Iris pigment epithelial cell (primary cell): ENCODE measurements at places on chromosomes 7 and 10.
A peak's percentile ranks its signal among the peaks of the same experiment; 100 is the strongest.

- DNase-seq = peak; percentile 70
These were observed 3.6 kb downstream of the TMEM254 start for GRCh38 chr10:80081801-80082750.

DNA sequence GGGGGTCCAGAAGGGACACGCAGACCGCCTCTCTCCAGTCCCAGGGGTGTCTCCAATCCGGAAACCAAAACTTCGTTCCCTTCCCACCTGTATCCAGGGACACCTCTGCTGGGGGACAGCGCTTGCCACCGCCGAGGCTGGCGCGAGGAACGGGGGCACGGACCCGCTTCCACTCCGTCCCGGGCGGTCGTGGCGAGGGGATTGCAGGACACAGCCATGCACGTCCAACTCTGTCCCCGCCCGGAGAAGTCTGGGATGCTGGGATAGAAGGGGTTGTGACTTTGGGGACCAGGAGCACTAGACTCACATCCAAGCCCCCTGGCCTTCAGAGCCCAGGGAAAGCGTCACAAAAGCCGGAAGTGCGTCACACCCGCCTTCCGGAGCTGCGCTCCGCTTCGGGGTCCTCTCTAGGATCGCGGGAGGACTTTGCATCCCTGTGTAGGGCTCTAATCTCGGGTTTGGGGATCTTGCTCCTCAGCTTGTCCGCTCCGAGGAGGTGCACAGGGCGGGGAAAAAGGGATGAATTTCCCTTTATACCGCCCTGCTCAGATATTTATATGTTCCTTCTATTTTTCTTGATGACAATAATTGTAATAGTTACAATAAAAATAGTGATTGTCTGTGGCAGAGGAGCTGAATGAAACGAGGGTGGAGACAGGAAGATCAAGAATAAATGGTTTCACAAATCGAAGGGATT, at the start of gene FAM200A:
Gene FAM200A, minus strand, starts transcription at position 348 of the 697 bp plus-strand sequence. CDS start 3,707 bp downstream, outside the sequence.
- DNase-seq = peak; percentile 92

GRCh38 chr10:4201866-4202825, 417.1 kb upstream of the KLF6 start:
- no peak for DNase-seq

- no peak for DNase-seq
These were observed 12.1 kb downstream of the DOCK1 start for GRCh38 chr10:126917375-126917774.

DNA sequence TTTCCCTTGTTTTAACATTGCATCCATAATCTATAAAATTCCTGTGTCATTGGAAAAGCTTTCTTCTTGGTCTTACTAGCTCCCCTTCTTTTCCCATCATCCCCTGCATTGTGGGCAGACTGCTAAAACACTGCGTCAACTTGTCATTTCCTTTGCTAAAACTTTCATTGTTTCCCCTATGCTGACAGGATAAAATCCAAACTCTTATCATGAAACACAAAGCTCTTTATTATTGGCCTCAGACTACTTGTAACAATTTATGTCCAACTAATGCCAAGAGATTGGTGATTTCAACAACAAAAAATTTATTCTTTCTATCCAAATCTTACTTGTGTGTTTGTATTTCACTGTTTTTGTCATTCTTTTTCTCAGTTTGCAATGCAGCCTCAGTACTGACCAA, 339.1 kb downstream of the HGF start:
- DNase-seq = no peak

DNA sequence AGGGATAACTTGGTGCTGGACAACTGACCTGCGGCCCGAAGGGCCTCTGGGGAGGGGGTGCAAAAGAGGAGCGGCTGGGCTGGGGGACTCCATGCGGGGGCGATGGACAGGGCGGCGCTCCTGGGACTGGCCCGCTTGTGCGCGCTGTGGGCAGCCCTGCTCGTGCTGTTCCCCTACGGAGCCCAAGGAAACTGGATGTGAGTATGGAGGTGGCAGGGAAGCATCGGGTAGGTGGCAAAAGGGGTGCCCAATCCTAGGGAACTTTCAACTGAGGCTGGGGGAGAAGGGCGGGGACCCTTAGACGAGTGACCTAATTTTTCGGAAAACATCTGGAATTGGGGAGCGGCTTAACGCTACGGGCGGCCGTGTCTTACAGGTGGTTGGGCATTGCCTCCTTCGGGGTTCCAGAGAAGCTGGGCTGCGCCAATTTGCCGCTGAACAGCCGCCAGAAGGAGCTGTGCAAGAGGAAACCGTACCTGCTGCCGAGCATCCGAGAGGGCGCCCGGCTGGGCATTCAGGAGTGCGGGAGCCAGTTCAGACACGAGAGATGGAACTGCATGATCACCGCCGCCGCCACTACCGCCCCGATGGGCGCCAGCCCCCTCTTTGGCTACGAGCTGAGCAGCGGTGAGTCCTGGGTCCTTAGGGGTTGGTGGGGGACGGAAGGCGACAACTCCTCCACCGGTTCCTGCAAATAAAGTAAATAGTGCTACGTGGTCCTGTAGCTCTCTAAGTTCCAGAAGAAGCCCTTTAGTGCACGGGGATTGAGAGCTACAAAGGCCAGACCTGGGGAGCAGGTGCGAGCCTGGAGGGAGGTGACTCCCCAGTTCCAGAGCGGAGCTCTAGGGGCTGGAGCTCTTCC, 622 bp downstream of the WNT16 start:
- no peak for DNase-seq

DNA sequence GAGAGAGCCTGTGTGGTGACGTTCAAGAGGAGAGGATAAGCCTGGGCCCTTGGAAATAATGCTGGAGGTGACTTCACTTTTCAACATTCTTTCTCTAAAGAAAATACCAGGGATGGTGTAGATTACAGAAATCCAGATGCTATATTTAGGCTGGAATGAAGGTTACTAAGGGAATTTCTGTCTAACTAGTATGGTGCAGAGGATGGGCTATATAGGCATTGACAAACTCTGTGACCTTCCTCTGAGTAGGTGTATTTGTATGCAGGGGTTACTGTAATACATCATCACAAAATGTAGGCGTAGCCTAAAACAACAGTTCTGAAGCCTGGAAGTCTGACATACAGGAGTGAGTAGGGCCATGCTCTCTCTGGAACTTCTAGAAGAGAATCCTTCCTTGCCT, 155.3 kb upstream of the INHBA start:
- no peak for DNase-seq

DNA sequence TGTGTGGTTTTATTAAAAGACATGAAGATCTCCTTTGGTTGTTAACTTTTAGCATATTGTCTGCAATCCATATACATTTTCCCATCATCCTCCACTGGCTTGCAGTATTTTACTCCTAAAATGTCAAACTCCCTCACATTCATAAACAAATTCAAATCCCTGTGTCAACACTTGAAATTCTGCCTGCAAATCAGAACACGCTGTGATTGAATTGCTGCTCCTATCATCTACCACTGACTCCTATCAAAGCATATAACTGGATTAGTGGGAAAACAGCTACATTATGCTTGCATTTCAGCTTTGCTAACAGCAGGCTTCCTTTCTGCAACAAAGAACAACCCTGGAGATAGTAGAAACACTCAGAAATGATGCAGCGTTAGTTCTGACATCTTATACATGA, 281.8 kb upstream of the HGF start:
- no peak for DNase-seq

GRCh38 chr10:126595160-126595559, 75.3 kb downstream of the C10orf90 start:
- no peak for DNase-seq

GRCh38 chr10:1824928-1825327, 87.6 kb upstream of the ADARB2 start:
- no peak for DNase-seq

- no peak for DNase-seq
These were observed 902.6 kb upstream of the MBL2 start for GRCh38 chr10:53675177-53675576.

- DNase-seq = no peak
These were observed 85.9 kb upstream of the AGBL3 start for GRCh38 chr7:134900166-134900982.

GRCh38 chr7:42022056-42022455, 215.0 kb downstream of the GLI3 start:
- DNase-seq = no peak

DNA sequence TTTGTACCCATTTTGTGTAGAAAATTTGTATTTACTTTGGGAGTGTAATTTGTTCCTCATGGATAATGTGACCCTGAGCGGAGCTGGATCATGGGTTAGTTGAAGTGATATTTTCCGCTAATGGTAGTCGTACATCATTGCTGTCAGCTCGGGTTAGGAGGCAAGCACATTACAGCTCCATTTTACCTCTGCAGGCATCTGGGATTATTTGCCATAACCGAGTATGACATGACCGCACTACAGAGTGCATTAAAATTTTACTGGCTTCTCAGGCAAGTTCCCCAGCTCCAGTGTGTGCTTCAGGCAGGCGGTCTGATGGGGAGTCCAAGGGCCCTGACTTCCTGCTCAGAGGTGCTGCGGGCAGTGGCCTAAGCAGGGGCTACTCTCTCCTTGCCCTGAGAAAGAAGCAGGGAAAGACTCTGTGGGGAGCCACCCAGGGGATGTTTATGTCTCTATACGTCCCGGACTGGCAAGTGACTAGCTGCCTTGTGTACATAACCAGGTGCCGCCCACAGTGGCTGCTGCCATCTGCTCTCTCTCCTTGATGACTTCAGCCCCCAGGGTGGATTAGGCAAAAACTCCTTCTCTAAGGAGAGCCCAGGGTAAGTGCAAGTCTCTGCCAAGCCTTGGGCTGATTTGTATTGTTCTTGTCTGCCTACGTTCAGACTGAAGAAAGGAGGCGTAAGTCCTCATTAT, 685.3 kb upstream of the GALNT17 start:
- DNase-seq = no peak

DNA sequence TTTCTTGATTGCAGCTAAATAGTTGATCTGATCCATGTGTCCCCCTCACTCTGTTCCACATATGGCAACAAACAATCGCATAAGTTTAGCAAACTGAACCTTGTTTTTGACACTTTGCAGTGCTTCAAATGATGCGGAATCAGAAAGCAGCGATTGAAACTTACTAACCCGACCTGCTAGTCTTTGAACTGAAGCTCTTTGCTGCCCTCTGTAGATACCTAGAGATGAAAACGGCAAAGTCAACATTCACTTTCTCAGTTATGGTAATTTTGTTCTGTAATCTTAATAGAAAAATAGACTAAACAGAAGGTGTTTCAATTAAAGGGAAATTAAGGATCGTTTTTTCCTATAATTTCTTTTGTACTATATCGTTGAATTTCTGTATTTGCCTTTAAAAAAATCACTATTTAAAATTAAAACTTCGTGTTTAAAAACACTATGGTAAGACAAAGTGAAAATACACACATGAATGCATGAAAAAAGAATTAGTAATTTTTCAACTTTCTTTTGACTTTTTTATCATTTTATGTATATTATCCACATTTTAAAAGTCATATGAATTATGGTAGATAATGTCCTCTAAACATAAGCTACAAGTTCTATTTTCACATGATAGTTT, 276.5 kb downstream of the MAGI2 start:
- DNase-seq = peak; percentile 62

DNA sequence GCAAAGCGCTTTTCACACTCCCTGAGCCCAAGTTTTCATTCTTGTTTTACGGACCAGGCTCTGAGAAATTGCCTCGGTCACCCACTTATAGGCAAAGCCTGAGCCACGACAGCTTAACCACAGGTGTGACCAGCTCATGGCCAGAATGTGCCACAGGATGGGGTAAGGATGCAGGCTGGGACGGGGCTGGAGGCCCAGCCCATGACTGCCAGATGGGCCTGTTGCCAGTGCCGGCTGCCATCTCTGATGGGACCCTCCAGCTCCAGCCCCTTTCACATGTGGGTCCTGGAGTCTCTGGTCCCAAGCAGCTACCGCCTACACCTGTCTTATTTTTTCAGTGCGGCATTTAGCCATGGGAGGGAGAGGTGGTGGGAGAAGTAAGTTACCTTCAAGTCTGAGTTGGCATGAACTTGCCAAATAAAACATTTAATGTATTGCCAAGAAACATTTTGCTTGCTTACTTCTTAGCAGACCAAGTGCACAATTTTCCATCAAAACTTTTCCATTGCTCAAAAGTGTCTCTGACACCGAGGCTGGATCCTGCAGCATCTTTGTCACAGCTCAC, 142.6 kb downstream of the GRK5 start:
- DNase-seq = no peak

GRCh38 chr7:80183900-80184685, 49.5 kb downstream of the GNAI1 start:
- DNase-seq = peak; percentile 25

DNA sequence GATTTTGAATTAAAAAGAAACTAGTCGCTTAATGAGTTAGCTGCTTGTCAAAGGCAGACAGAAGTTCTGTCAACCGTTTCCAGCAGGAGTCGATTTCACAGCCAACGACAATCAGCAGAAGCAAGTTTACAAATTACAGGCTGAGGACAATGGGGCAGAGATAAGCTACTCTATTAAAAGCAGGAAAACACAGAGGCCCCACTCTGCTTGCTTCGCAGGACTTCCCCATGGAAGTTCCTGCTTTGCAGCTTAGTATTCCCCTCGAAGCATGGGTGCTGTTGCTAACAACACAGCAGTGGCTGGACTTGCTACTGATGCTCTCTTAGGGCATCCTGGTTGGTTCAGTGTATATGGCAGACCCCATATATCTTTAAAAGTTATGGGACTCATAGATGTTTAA, 50.8 kb upstream of the KLF6 start:
- DNase-seq = no peak

DNA sequence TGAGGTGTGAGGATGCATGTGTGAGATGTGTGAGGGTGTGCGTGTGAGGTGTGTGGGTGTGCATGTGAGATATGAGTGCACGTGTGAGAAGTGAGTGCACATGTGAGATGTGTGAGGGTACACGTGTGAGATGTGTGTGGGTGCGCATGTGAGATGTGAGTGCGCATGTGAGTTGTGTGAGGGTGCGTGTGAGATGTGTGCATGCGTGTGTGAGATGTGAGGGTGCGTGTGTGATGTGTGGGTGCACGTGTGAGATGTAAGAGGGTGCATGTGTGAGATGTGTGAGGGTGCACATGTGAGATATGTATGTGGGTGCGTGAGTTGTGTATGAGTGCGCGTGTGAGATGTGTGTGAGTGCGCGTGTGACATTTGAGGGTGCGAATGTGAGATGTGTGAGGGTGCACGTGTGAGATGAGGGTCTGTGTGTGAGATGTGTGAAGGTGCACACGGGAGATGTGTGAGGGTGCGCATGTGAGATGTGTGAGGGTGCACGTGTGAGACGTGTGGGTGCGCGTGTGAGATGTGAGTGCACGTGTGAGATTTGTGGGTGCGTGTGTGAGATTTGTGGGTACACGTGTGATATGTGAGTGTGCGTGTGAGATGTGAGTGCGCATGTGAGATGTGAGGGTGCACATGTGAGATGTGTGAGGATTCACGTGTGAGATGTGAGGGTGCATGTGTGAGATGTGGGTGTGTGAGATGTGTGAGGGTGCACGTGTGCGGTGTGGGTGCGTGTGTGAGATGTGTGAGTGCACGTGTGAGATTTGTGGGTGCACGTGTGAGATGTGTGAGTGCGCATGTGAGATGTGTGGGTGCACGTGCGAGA, 30.5 kb downstream of the PPIF start:
- DNase-seq = no peak

DNA sequence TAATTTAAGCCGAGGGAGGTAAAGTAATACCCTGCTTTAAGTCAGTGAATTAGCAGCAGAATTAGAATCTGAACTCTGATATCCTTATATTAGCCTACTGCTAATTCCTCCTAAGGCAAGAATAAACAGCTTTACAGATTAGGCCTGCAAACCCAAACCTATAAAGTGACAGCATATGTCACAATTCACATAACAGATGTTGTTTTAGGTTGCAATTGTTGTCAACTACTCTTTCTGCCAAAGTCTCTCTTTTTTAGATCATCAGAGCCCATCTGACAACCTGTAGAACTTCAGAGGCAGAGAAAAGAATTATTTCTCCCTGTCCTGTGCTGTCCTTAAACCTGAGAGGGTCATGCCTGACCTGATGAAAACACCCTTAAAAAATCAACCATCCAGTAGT, 167.2 kb downstream of the PRKG1 start:
- no peak for DNase-seq

- DNase-seq = no peak
These were observed 47.8 kb upstream of the PIK3AP1 start for GRCh38 chr10:96768136-96768535.
